ENCODE measurements at places on chromosomes 4 and X.

GRCh38 chr4:134027931-134028330, 173.7 kb downstream of the PABPC4L start:
- no peak for DNase-seq

GRCh38 chrX:46433892-46434291, 111.3 kb downstream of the ZNF674 start:
- no peak for DNase-seq

DNA sequence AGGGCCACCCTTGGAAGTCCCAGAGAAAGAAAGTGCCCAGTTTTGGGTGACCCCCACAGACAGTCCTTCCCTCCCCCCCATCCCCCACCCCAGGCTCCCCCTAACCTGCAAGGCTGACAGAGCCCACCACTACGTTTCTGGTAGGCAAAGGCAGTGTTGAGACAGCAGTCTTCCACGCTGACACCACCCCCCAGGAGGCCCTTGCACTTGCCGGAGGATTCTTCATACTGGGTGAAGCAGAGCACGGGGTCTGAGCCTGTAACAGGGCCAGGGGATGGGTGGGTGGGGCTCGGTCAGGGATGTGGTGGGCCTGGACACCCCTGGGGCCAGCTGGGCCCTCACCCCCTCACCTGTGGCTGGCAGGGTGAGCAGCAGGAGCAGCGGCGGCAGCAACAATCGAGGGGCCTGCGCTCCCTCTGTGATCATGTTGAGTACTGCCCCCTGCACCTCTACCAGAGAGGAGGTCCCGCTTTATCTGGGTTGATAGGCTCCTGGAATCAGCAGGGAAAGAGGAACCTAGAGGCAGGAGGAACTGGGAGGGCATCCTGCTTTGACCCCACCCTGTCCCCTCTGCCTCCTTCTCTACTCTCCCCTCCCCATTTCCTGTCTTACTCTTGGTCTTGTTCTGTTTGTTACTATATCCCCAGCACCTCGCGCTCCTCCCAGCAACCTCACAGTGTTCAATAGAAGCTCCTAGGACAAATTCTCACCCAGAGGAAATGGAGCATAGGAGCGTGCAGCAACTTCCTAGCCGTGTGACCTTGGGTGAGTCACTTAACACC, at the start of gene CFP:
Gene CFP, minus strand, starts transcription at position 512 of the 782 bp plus-strand sequence. Its CDS starts 86 bp downstream, at position 426.
- no peak for DNase-seq

- no peak for DNase-seq
Measured at GRCh38 chrX:19707246-19707871, 180.0 kb downstream of the SH3KBP1 start.

GRCh38 chr4:152462695-152463094, 73.2 kb downstream of the FBXW7 start:
- DNase-seq, result no peak

GRCh38 chrX:21698272-21698671, 40.1 kb upstream of the KLHL34 start:
- no peak for DNase-seq

GRCh38 chr4:121177246-121178137, 13.4 kb upstream of the TNIP3 start:
- no peak for DNase-seq

DNA sequence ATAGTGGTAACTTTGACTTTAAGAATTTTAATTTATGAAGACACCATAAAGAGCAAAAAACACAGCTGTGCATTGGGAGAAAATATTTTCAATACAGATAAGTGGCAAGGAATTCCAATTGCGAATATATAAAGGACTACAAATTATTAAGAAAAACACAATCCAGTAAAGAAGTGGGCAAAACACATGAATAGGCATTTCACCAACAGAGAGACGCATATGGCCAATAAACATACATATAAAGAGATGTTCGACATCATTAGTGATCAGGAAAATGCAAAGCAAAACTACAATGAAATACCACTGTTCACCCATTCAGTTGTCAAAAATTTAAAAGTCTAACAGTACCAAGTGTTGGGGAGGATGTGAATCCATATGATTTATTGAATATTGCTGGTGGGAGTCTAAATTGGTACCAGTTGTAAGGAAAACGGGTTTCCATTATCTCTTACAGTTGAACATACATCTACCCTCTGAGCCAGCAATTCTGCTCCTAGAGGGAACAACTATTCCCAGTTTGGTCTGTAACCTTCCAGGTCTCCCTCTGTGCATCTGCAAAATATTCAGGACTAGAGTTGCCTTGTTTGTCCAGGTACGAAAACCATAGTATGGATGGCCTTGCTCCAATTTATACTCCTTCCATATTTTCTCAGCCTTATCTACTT, 1.7 kb upstream of the MPP1 start:
- DNase-seq, result no peak

- DNase-seq, result no peak
Measured at GRCh38 chr4:117515921-117516320, 430.5 kb upstream of the TRAM1L1 start.

GRCh38 chr4:770022-770421, 55.9 kb downstream of the CPLX1 start:
- no peak for DNase-seq

DNA sequence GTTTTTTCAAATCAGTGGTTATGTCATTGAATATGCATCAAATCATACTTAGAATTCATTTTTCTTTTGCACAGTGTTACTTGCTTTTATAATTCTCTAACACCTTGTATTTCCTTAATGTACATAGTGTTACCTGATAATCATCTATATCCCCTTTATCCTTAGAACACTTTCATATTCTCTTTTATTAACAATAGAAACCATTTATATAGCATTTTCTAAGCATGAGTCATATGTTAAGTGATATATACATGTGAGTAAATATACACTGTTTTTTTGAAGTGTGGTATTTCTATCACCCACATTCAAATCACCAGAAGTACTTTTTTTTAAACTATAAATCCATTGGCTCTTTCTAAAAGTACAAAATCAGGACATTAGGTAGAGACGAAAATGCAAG, 15.3 kb downstream of the EPHA5 start:
- DNase-seq, result no peak

GRCh38 chr4:94135701-94136100, 72.0 kb upstream of the SMARCAD1 start:
- no peak for DNase-seq

DNA sequence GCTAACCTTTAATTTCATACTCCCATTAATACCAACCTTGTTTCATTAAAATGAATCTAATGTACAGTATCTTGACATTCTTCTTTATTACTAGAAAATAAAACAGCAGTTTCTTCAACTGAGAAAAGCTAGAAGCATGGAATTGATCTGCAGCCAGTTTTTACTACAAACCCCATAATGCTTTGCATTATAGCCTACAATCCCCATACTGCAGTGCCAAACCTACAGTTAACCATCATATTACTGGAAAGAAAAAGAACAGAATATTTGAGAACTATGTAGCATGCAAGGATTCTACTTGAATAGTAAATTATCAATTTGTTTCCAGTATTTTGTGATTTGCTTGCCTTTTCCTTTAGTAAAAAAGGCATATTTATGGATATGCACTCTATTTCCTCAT, 3.2 kb upstream of the IL1RAPL1 start:
- no peak for DNase-seq

- no peak for DNase-seq
Measured at GRCh38 chr4:12458621-12459020, 1025.5 kb downstream of the RAB28 start.

GRCh38 chr4:148097801-148098200, 344.4 kb downstream of the NR3C2 start:
- DNase-seq, result no peak

DNA sequence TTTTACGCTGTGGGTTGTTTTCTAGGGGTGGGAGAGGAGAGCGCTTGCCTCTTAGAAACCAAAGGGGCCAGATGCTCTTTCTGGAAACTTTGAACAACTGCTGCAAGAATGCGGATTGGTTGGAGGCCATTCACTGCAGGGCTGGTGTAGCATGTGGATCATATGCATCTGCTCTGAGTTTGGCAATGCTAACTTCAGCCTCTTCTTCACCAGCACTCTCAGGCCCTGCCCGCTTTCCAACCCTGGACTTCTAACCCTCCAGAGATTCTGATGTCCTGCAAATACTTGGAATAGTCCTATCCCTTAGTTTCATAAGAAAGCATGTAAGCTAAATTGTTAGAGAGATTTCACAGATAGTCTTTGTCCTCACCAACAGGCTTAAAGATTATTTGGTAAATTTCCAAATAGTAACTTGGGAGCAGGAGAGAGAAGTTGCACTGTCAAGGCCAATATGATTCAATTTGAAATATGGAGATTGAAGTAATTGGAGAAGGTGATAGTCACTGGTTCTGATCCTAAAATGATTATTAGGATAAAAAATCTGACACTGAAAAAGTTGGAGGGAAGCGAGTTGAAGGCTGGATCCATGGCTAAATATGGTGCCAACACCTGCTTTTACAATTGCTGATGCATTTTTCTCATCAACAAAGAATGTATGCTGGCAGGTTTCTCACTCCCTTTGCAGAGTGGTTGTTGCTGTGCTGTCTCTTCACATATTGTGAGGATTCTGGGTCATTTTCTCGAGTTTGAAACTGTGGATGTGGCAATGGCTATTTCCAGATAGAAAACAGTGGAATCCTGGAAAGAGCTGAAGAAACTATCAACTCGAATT, 210.4 kb downstream of the PTTG2 start:
- DNase-seq, result no peak

DNA sequence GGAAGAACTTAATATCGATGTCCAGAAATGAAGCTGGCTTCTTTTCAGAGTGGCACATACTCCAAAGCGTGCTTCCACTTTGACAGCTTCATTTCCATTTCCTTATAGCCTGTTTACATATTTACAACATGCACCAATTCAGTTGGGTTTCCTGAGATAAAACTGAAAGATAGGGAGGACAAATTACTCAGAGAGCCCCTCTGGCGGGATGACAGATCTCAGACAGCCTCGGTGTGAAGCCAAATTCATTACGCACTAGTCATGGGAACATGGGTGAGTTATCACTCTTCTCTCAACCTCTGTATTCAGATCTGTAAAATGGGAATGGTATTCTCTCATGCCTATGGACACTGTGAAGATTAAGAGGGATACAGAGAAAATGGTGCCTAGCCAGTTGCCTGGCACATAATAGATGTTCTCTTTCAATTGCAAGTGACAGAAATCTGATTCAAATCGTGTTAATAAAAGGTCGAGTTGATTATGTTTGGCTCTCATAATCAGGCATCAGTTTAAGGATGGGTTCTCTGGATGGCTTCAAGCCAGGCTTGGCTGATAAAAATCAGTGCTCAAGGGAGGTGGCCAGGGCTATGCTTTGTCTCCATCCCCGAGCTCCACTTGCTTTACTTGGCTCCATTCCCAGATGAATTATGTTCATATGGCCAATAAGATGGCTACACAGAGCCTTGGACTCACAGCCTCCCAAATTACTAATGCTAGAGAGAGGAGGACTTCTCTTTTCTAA, 132.2 kb upstream of the C1QTNF7 start:
- no peak for DNase-seq

- DNase-seq, result no peak
Measured at GRCh38 chr4:31979988-31980387, 1259.8 kb downstream of the PCDH7 start.

DNA sequence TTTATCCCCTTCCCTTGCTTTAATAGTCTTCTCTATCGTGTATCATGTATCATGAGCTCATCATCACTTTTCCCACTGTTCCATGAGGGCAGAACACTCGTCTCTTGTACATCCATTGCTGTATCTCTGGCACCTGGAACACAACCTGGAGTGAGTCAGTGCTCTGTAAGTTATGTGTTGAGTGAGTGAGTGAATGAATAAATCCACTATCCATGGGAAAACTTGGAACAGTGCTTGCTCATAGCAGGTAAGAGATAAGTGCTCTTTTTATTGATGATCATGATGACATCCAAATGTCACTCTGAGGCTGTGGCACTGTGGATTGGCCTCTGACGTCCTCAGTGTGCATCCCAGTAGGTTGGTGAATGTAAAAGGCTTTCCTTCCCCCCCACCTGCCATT, 4.3 kb downstream of the FGFBP1 start:
- DNase-seq, result no peak

DNA sequence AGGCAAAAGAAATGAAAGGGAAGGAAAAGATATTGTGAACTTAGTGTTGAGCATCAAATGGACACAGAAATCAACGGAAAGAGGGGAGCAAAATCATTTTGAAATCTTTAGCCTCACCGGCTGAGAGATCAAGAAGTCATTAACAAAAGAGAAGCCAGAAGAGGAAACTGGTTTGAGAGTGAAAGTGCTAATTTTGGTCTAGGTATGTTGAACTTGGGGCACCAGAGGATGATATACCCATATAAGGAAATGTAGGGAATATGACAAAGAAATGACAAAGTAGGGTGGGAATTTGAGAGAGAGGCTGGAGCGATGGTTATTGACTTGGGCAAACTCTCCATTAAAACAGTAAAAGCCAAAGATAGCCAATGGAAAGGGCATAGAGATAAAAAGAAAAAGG, 183.4 kb upstream of the ATOH1 start:
- DNase-seq, result no peak

DNA sequence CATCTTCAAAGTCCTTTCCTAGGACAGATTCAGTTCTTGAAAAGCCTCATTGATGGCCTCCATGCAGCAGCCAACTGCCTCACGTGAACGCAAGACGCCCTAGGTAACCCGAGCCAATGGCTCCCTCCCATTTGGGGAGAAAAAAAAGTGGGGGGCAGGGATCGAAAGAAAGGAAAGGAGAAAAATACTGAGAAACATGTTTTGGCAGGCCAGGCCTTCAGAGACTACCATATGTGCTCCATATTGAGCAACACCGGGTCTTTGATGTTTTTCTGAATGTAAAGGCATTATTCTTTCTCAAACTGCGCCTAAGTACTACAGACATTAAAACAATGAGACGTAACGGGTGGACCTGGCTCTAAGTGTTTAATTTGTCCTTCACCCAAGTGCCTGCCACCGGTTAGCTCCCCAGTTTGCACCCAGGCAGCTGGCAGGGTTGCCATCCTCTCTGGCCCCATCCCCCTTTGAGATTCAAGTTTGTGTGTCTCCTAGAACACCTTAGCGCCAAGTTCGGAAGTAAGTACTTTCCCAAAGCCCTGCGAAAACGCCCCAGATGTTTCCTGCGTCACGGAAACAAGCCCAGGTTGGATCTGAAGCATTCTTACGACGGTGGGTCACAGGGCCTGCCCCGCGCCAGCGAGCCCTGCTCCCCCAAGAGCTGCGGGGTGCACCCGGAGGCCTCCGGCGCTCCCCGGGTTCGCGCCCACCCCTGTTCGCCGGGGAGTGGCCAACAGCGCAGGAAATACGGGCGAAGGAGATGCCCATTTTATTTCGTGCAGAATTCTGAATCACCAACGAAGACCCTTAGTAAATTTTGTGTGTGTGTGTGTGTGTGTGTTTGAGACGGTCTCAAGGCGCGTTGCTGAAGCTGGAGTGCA, 30.1 kb downstream of the HAND2 start:
- DNase-seq, result no peak

GRCh38 chr4:107034996-107035818, 906 bp downstream of the DKK2 start:
- DNase-seq, result no peak

- DNase-seq, result no peak
Measured at GRCh38 chr4:161376275-161376674, 787.5 kb downstream of the FSTL5 start.

DNA sequence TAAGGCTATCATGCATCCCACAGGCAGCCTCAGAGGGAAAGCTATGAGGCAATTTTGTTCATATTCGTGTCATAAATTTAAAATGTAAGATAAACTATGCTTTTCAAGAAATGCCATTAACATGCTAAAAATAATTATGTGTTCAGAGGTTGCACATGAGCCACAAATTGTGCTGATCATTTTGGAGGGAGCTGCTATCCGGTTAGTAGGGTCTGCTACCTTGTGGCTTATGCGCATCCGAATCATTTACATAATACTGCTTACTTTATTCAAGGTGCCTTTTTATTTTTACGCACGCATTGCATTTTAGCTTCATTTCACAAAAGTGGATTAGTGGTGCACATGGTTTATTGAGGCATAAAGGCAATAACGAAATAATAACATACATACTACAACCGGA, 76.4 kb upstream of the WWC2 start:
- no peak for DNase-seq

- no peak for DNase-seq
Measured at GRCh38 chr4:19309378-19309777, 942.3 kb upstream of the SLIT2 start.
